ENCODE measurements at places on chromosomes 7 and 10.

DNA sequence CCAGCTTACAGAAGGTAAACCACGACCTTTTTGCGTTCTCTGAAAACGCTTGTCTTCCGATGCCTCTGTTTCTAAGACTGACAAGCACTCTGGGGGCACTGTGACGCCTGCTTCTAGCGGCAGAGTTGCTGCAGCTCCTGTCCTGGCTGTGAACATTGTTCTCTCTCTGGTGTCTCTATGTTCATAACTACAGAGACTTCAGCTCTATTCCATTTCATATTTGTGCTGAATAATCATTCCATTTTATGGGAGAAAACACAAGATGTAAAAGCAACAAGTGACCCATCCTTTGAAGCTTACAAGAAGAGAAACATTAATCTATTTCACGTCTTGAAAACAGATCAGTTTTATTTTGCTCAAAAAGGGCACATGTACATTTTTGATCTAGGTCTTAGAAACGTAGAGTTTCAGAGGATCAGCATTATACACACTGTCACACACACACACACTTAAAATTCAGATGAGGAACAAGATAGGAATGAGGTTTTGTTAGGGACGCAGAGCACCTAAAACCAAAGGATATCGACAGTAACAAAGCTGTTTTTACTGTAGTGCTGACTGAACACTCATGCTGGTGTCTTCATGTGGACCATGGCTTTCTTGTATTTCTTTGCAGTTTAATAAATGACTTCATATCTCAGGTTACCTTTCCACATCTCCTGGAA lies 3.0 kb downstream of the IKZF1 start:
- no peak for DNase-seq

DNA sequence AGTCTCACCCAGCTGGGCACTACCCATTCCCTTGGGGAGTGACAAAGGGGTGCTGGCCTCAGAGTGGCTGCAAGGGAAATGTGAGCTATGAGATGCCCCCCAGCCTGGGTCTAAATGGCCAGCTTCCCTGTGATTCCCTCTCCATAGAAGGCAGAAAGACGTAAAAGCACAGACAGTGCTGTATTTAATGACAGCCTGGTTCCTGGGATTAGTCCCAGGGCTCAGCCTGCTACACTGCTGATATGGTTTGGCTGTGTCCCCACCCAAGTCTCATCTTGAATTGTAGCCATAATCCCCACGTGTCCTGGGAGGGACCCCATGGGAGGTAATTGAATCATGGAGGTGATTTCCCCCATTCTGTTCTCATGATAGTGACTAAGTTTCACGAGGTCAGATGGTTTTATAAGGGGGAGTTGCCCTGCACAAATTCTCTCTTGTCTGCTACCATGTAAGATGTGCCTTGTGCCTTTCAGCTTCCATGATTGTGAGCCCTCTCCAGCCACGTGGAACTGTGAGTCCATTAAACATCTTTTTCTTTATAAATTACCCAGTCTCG lies 23.9 kb upstream of the CALN1 start:
- no peak for DNase-seq

DNA sequence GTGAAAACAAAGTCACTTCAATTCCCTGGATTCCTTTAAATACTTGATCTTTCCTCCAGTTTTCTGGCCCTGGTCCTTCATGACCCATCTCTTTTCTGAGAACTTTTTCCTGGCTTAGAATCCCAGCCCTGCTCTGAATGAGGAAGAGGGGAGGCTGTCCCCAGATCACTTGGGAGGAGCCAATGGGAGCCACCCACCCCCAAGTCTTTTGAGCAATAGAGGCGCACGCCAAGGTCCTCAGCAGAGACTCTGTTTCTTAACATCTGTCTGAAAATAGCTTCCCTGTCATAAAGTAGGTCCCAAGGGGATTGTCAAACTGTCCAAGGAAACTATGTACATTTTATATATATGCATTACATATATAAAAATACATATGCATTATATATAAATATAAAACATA lies 126.8 kb downstream of the ADRA2A start:
- no peak for DNase-seq

- DNase-seq: no peak
These were observed 526.7 kb upstream of the NRP1 start for GRCh38 chr10:33861016-33861704.

DNA sequence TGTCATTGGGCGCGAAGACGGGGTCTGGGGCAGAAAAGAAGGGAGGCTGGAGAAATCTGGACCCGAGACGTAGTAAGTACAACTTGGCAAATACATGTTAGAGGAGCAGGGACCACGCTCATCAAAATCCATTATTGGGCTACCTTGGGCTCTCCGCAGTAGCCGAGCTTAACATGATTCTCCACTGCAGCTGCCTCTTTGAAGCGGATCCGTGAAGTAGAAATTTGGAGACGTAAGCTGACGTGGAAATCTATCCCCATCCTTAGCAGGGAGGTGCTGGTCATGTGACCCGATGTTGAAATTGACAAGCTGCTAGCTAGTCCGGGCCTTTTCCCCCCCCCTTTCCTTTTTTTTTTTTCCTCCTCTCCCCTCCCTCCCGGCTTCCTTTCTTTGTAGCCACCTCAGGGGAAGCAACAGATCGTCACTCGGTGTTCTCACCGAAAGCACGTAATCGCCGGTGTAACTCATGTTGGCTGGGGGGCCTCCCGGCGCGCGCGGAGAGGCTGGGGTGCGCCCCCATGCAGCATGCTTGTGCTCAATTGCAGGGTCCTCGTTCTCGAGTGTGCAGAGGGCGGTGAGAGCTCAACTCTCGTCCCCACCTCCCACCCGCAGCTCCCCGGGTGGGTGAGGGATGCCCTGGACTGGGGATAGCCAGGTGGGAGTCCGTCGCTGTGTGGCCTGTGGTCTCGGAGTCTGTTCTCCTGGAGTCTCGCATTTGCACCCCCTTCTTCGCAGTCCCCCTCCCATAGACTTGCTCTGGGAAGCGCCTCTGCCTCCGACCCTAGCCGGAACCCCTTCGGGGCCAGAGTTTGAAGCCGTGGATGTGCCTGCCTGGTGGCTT lies at the start of gene HOXA11:
Gene HOXA11, minus strand, starts transcription at position 220 of the 841 bp plus-strand sequence. Its CDS starts 88 bp downstream, at position 132.
- DNase-seq: no peak

DNA sequence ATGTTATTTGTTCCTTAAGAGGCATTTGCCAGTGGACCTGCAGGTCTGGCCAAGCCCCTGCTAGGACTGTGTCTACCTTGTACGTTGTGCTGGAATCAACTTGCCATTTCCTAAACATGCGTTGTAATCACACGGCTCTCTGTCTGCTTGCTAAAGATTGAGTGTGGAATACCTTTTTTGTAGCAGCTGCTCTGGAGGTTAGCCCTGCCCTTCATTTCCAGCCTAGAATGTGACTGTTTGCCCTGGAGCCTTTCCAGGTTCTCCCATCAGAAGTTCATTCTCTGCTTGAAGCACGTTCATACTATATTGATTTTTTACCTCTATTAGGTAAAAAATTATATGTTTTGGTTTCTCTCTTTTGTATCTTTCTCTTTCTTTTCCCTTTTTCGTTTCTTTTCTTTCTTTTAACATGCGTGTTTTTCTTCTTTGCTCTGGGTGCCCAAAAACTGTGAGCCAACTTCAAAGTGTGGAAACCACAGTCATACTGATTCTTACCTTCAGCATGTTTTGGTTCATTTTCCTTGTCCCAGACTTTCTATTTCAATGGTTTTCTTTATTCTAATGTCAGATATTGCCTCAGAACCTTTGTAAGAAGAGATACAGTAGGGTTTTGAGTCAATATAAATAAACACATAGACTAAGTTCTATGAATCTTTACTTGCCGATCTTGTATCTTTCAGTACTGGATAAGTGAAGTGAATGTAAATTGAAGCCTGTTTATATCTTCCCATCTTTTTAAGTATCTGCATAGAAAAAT lies 111.9 kb upstream of the RPA3 start:
- no peak for DNase-seq

GRCh38 chr10:31431021-31431420 lies 112.0 kb downstream of the ZEB1 start:
- DNase-seq: no peak

DNA sequence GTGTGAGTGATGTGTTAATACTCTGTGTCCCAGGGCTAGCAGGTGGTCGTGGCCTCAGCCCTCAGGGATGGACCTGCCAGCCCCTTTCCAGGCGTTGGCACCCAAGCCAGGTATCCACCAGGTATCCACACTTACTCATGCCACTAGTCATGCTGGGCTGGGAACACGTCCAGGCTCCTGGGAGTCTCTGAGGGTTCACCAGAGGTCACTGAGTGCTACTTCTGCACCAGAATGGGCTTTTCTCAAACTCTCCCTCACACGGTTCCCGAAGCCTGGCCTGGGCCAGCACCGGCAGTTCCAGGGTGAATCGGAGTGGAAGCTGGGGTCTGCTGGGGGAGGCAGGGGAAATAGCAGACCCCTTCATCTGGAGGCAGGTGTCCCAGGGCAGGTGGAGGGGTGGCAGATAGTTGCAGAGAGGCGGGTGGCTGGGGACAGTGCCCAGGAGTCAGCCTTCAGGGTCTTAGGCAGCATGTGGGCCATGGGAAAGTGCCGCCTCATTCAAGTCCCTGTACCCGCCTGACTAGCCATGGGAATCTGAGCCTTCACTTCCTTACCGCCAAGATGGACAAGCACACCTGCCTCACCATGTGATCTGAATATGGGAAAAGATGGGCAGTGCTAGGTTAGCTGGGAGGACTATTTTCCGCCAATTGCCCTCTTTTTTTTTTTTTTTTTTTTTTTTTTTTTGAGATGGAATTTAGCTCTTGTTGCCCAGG lies 95.5 kb upstream of the GTF2I start:
- no peak for DNase-seq

DNA sequence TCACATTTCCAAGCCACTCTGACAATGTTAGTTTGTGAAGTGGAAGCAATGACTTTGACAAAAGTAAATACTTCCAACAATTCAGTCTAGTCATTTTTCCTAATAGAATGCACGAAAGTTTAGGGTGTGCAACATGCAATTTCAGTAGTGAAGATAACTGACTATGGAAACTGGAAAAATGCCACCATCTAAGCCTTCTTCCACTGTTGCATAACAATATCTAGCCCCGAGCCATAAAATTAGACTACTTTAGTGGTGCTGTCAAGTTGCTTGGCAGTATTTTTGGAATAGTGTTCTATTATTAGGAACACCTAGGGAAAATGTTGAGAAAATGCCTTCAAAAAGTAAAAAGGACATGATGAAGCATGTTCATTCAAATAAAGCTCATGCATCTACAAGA lies 17.9 kb downstream of the SEMA3A start:
- DNase-seq: no peak

- DNase-seq: no peak
These were observed 1153.3 kb downstream of the SORCS1 start for GRCh38 chr10:106011250-106011649.

- DNase-seq: no peak
These were observed 153.6 kb downstream of the TYW1B start for GRCh38 chr7:72674394-72674793.

- DNase-seq: peak; percentile 91
These were observed 8.0 kb upstream of the HSPB1 start for GRCh38 chr7:76294344-76295024.

- DNase-seq: peak; percentile 50
These were observed 172.3 kb downstream of the CACNB2 start for GRCh38 chr10:18312374-18313139.

GRCh38 chr10:32909456-32909855 lies 48.6 kb downstream of the ITGB1 start:
- DNase-seq: no peak

- DNase-seq: no peak
These were observed 91.6 kb downstream of the INPP5A start for GRCh38 chr10:132628966-132629900.

GRCh38 chr7:129066290-129067131 lies 11.6 kb upstream of the TNPO3 start:
- peak; percentile 49 for DNase-seq

DNA sequence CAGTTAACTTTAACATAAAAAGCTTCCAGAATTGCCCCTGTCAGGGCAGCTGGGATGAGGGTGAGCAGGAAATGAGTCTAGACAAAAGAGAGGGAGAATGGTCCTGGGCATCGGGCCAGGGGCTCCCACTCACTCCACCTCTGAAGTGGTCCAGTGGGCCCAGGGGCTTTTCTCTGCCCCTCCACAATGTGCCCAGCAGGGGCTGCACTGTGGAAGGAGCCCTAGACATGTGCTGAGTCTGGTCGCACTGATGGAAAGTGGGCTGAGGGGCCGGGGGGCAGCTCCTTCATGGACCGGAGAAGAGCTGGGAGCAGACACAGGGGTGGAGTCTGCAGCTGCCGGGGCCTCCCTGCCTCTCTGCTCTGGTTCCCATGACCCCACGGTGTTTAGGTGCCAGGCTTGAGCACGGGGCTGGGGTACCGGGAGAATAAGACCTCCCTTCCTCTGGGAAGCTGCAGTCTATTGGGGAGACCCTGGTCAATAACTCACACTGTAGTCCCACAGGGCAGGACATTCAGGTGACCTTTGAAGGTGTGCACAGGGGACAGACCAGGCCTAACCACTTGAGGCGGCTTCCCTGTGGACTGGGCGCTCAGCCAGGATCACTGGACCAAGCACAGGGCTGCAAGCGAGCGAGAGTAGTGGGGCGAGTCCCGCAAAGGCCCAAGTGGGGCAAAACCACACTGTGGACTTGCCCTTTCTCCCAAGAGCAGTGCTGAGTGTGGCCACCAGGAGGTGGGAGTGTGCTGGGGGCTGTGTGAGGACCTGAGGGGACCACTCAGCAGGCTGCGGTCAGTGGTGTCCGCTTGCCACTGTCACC lies 6.1 kb downstream of the ADCY1 start:
- no peak for DNase-seq

GRCh38 chr10:44125879-44126278 lies 259.0 kb downstream of the CXCL12 start:
- peak; percentile 22 for DNase-seq

DNA sequence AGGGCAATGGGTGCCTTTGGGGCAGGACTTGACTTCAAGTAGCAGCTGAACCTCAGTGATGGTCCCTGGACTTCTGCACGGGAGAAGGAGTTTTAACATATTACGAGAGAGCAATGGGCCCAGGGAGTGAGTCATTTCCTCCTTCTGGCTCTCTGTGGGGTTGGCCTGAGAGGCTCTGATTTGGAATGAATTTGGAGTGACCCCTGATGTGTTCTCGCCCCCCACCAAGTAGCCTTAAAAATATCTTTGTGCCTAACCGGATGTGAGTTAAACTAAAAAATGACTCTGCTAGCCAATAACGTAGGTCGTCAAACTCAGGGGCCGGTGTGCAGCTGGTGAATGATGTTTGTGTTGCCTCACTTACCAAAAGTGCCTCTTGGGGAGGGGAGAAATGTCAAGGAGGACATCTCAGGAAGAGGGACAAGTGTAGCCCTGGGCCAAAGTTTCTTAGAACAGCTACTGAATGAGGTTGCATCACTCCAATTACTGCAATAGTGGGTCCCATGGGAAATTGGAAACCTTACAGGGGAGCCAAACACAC lies 656.6 kb downstream of the INHBA start:
- peak; percentile 36 for DNase-seq
